AML-193 (cell line): ENCODE measurements at places on chromosomes 5 and 9.
A peak's percentile ranks its signal among the peaks of the same experiment; 100 is the strongest.

DNA sequence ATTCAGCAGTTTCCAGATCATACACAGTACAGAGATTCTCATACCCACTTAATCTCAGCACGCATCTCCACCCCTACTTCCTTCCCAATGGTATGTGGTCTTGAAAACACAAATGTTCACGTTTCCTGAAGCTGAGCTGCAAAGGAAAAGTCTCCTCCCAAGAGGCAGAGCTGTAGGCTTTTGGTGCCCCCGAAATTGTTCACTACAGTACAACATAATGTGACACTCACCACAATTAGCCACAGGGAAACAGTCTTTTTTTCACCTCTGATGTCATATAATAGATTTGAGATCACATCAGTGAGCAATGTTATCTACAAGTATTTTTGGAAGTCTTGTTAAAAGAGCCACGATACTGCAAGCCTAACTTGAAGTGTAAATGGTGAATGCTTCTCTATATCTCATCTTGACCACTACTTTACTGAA is 40.2 kb downstream of the NFIB start:
- DNase-seq, result no peak

DNA sequence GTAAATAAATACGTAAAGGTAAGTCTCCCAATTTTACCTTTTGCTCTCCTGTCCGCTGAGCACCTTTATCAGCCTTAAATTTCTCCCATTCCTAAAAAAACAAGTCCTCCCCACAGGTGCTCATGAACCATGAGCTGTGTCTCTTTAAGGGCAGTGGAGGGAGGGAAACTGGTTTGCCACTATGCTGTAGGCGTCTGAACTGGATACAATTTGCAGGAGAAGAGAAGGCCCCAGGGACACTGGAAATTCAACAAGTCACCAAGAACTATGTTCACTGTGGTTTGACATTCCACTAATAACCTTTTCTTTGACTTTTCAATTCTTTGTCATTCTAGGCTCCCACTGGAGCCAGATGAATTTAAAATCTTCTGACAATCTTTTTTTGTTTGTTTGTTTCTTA is 72.2 kb downstream of the LHFPL2 start:
- DNase-seq, result no peak

DNA sequence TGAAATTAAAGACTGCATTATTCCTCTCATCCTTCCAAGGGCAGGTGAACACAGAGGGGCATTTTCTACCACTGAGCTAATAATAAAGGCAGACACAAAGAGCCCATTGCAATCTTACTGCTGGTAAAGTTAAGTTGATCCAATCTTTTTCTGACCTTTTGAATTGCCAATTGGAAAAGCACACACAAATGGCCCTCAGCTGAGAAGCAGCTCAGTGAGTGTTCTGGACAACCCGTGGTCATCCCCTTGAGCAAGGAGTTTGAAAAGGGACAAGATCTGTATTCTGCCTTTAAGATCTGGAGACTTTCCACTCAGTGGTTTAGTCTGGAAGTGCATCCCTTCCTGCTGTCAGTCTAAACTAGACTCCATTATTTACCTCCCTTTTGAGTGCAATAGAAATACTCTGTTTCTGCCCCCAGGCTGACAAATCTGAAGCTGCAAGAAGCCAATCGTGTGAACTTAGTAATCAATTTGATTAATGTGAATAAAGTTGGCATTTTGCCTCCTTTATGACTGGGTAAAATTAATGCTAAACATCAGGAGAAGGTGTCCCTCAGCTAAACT is 835.7 kb downstream of the MAT2B start:
- DNase-seq, result no peak

- DNase-seq, result no peak
These were observed 136.3 kb downstream of the MED27 start for GRCh38 chr9:131943351-131943841.

DNA sequence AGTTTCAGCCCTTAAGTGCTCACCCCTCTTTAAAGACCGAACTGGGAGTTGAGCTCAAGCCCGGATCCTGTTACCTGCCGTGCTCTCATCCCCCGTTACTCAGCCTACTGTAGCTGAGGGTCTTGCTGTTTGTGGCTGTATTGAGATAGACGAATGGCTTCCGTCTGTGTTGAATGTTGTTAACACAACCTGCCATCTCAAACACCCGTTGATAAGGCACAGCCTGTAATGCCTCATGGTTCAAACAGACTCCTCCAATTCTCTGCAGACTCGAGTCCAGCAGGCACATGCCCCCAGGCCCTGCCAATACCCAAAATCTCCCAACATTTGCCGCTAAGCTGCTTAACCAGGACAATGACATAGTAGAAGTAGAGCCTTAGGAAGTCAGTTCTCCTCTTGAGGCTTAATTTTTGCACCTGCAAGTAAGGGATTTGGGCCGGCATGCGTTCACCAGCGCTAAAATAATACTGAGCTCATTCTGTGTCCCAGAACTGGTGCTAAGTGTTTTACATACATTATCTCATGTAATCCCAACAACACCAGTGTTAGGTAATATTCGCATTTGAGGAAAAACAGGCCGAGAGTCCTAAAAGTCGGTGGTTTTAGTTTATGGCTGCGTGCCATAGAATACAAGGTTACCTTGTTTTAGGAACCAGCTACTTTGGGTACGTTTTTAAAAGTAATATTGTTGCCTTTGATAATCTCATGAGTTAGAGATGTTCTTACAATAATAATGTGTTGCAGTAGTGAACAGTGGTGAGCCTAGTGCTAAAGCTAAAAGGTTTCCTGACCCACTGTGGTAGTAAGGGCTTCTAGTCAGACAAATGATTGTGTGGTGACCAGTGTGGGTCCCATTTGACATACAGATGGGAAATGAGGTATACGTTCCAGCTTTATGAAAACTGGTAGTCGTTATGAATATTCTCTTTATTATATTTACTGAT is 1.5 kb upstream of the RFX3 start:
- DNase-seq, result no peak

DNA sequence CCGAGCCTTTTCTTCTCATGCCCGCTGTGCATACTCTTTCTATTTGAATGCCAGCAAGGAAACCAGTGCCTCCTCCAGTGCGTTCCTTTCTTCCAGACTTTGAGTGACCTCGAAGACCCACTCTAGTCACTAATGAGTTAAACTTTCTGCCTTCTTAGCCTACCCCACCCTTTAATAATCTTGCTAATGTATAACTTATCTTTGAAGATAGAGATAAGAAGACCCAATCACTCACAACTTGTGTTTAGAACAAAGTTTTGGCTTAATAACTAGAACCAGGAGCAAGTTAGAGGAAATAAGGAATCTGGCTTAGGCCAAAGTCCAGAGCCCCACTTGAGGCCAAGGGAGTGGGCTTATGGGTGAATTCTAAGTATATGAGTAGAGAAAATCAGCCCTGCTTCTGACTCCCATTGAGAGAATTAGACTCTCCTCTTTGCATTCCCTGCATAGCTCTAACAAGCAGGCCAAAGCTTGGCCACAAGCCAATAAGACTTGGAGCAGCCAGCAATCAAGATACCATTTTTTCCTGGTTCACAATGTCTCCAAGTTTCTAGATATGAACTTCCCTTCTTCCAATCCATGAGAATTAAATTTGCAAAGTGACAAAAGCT is 181.5 kb upstream of the PIK3R1 start:
- no peak for DNase-seq

GRCh38 chr5:153813901-153814300 is 224.8 kb downstream of the FAM114A2 start:
- no peak for DNase-seq

DNA sequence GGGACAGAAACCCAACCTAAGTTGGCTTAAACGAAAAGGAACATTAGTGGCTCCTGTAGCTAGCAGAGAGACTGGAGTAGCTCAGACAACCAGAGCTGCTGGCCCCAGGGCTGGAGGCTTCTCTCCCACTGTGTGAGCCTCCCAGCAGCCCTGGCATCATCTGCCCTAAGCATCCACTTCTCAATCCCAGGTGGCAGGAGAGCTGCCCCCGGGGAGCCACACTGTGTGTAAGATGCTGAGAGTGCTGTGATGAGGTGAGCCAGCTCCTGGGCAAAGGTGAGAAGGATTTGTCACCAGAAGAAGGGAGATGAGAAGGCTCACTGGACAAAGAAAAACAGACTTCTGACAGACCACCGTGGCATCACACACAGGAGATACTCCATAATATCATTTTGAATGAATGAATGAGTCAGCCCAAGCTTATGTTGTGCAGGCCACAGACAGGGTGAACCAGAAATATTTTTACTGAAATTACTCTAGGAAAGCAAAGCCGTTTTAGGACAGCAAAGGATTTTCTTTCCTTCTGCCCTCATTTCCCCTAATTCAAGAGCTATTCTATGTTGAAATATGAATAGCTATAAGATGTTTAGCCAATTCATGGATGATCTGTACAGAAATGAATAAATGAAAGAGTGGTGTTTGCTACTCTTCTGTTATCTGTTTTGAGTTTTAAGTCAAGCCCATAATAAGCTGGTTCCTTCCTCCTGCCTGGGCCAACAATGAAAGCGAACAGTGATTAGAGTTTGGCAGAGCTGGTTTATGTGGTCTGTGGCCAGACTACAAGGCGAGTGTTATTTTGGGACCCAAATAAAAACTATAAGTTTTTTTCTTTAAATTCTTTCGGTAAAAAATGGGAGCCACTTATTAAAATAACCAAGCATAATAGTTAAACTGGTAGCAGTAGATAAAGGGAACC is 57.4 kb upstream of the ECM2 start:
- no peak for DNase-seq

DNA sequence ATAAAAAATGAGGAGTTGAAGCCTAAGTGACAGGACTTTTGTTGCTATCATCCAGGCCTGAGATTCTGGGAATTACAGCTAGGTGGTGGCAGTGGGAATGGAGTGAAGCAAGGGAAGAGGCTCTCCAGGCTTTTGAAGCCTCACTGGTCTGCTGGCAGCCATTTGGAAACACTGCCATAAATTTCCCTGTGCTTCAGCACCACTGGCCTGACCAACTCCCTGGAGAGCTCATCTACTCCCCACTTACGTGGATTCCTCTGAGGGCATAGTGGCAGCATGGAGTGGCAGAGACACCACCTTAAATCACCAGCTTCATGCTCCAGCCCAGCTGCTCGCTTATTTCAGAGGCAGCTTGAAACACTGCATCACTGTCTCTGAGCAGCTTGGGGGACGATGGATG is 518.2 kb downstream of the TLR4 start:
- DNase-seq, result no peak

DNA sequence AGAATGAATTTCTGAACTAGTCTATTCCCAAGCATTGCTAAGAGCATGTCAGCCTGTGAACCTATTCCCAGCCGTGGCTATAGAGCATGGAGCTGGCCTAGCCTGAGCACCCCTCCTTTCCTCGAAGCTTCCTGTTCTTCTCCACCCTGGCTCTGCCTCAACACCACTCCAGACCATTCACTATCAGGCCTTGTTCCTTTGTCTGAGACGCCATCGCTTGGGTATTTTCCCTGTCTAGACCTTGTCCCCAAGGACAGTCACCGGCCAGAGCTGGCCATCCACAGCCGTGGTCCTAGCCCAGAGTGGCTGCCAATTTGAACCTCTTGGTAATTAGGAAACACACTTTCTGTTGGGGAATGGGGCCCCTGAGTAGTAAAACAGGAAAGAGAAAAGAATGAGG is 105.8 kb downstream of the LIFR start:
- no peak for DNase-seq

DNA sequence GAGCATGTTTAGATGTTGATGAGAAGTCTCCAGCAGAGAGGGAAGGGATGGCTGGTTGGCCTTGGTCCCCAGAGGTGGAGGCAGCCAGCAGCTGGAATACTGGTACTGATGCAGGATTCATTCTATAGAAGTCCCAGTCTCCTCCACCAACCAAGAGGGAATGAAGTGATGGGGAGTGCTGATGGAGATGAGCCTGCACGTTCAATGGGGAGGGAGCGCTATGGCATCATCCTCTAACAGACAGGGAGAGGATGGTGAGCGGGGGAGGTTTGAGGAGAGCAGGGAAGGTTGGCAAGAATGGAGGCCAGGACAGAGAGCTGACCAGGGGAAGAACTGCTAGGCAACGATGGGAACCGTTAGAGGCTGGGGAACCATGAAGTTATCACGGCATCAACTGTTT is 159.8 kb upstream of the MVB12B start:
- DNase-seq, result no peak

DNA sequence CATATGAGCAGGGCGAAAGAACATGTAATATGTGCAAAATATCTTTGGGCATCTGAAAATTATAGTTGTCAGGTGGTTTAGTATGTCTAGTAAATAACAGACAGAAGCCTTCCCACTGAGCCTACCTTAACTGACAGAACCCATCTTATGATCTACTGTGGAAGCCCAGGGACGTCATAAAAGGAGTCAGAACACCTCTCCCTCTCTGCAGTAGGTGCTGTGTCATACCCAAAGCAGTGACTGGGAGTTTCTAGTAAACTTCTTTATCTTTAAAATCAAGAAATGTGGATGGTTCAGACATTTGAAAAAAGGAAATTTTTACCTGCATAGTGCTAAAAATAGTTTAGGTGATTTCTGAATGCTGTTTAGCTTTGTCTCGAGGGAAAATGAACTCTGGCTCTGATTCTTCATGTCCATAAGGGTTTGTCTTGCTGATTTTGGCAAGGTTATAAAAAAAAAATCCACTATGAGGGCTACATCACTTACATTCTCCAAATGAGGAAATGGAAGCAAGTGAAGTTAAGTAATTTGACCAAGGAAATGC is 104.0 kb downstream of the NUDT12 start:
- DNase-seq, result no peak

DNA sequence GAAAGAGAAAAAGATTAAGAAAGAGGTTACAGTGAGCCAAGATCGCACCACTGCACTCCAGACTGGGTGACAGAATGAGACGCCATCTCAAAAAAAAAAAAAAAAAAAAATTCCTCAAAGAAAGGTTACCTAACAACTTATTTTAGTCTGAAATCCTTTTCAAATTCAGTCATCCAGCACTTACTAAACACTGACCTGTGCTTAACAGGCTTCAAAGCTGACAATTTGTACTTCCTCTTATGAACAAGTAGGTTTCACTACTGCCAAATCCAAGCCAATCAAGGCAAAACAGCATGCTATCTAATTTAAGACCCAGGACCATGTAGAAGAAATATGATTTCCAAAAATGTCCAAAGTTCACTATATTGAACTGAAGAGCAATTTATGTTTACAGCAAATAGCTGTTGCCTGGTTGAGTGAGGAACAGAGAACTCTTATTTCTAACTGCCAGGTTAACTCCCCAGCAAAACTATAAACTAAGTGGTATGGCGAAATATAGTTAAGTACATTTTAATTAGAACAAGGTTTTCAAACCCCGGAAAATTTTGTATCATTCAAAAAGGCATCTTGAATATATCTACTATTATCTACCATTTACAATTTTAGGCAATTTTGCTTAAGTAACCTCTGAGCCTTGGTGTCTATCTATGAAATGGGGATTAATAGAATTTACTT is 13.4 kb downstream of the PWWP2A start:
- peak; percentile 52 for DNase-seq

- DNase-seq, result no peak
These were observed 2.4 kb downstream of the ERP44 start for GRCh38 chr9:100096378-100096916.

DNA sequence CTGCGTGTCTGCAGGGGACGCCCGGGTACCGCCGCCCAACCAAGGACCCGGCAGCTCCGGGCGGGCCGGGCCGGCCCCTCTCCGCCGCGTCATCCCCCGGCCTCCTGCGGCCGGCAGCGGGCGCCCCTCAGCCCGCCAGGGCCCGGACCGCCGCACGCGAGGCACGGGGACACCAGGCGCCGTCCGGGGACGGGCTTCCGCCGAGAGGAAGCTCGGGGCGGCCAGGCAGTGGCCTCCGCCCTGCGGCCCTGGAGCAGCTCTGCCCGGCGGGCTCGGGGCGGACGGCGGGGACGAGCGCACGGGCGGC is 373 bp downstream of the FBXW5 start:
- DNase-seq, result no peak

GRCh38 chr5:10655972-10656830 is 92.3 kb downstream of the ANKRD33B start:
- DNase-seq, result no peak
